NCI-H82 (cell line): ENCODE measurements at places on chromosomes 6 and 20.

GRCh38 chr6:12381587-12381986 is 91.4 kb downstream of the EDN1 start:
- peak; percentile 28 for DNase-seq

- no peak for DNase-seq
These were observed at the start of gene PDE10A for GRCh38 chr6:165662749-165663376. Gene PDE10A, minus strand, starts transcription at chr6:165663241. Its CDS starts 430 bp downstream, at chr6:165662811.

DNA sequence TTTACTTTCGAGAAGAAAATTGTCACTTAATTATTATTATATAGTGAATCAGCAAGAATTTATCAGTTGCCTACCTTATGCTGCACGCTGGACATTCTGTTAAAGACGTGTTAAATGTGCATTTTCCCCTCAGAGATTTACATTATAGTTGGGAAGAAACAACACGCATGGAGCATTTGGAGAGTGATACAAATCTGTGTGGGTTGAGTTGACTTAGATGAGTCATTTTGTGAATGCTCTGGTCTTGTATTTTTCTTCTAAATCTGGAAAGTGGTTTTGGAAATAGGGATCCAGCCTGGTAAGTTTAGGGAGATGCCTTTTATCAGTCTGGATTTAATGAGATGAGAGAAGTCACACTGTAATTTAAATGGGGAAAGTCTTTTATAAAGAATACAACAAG is 24.0 kb upstream of the SMIM26 start:
- no peak for DNase-seq

DNA sequence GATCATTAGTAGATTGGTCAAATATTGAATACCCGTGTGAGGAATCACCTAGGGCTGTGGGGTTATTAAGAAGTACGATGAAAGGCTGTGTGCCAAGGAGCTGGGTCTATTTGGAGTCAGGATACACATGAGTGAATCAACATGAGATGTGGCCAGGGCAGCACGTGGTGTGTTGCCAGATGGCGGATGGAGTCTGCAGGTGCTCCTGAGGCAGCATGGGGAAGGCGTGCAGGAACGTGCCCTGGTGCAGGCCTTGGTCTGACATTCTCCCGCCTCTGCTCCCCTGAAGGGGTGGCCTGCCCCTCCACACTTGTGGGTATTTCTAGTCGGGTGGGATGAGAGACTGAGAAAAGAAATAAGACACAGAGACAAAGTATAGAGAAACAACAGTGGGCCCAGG is 39.0 kb upstream of the SLC22A1 start:
- DNase-seq: no peak

GRCh38 chr20:49460916-49461315 is 21.6 kb downstream of the KCNB1 start:
- DNase-seq: no peak

DNA sequence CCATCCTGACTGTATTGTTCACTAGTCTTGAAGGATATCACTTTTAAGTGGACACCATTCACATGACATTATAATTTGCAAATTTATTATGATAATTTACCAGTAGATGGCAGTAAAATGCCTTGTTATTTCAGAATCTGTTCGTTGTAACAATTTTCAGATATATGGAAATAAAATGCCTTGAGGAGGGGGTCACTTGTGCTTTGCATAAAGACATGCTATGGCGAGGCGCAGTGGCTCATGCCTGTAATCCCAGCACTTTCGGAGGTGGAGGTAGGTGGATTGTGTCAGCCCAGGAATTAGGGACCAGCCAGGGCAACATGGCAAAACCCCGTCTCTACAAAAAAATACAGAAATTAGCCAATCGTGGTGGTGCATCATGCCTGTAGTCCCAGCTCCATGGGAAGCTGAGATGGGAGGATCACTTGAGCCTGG is 9.0 kb upstream of the NCOA6 start:
- peak; percentile 64 for DNase-seq
